ENCODE measurements at places on chromosomes 7 and 10.

DNA sequence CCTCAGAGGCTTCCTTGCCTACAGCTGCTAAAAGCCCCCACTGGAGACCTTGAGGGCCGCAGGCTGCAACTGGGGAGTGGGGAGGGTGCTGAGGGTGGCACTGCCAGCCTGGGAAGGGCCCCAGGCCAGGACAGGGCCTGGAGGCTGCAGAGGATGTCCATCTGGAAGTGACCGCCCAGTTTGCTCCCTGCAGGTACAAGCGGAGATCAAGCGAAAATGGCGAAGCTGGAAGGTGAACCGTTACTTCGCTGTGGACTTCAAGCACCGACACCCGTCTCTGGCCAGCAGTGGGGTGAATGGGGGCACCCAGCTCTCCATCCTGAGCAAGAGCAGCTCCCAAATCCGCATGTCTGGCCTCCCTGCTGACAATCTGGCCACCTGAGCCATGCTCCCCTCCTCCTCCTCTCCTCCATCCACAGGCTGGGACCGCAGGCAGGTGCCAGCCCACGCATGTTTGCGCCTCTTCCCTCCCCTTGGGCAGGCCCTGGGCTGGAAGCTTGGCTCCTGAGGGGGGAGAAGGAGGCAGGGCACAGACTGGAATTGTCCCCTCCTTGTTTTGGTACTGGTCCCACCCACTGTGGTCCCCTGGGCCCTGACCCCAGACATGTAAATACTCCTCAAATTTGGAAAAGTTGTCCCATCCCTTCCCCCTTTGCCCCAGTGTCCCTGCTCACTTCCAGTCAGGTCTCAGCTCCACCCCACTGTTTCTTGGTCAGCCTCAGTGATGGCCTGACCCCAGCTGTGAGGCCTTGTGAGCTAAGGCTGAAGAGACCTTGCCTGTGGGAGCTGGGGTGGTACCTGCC is 54.4 kb downstream of the ADCYAP1R1 start:
- DNase-seq, result no peak

- DNase-seq, result no peak
Measured at GRCh38 chr7:137998250-137998649, 3.6 kb downstream of the CREB3L2 start.

GRCh38 chr7:98740643-98741042 is 123.6 kb downstream of the NPTX2 start:
- no peak for DNase-seq

- no peak for DNase-seq
Measured at GRCh38 chr10:21298701-21299100, 226.8 kb downstream of the SKIDA1 start.

GRCh38 chr10:21473135-21473534 is 52.3 kb downstream of the SKIDA1 start:
- DNase-seq, result no peak

GRCh38 chr7:136637813-136638212 is 230.6 kb upstream of the CHRM2 start:
- no peak for DNase-seq

- DNase-seq, result no peak
Measured at GRCh38 chr7:144787127-144787526, 48.7 kb downstream of the TPK1 start.

DNA sequence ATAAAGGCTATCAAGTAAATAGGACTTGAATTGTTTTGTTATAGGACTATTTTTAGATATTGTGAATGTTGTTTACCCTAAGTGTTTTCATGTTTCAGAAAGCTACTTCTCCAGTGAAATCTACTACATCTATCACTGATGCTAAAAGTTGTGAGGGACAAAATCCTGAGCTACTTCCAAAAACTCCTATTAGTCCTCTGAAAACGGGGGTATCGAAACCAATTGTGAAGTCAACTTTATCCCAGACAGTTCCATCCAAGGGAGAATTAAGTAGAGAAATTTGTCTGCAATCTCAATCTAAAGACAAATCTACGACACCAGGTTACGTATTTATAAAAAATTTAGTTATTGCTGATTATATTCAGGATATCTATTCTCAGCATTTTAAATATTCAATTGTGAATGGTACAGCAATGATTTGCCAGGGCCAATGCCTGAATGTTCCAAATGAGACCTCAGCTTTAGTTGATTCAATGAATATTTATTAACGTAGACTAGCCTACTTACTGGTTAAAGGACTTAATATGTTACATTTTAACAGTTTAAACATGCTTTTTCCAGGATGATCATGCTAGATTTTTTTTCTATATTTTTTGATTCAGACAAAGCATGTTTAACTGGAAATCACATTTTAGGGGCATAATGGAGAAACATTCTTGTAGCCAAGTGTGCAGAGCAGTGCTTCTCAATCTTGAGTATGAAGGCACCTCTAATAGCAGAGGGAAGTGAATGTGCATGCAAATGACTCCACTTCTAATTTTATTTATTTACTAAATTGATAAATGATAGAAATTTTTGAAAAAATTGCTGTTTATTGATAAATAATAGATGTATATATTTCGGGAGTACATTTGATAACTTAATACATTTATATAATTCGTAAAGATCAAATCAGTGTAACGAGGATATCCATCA is 18.2 kb downstream of the ANLN start:
- no peak for DNase-seq

- DNase-seq, result no peak
Measured at GRCh38 chr7:158649279-158649678, 55.3 kb downstream of the NCAPG2 start.

DNA sequence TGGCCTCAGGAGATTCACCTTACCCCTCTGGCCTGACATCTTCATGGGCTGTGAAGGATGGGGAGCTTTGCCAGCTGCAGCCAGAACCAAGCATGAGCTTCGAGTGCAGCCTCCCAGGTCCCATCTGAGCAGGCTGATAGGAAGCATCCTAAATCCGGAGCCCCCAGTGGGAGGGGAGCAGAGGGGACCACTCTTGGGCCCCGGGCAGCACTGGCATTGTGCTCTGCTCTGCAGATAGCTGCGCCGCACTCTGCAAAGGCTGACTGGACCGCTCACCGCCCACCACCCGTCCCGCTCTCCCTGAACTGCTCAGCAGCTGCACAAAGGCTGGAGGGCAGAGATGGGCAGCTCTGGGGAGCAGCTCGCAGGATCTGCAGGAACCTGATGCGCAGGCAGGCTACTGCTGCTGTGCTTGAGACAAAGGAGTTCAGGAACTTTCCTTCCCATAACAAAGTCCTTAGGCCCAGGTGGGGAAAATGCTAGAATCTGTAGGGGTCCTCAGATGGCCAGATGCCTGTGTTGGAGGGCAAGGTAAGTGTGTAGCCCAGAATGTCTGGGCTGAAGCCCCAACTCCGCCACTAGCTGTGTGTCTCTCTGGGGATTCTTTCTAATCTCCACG is 51.8 kb downstream of the ARHGAP22 start:
- DNase-seq, result no peak

GRCh38 chr7:158963771-158964241 is 107.4 kb downstream of the DYNC2I1 start:
- DNase-seq, result no peak

GRCh38 chr7:110853263-110853662 is 237.7 kb upstream of the LRRN3 start:
- DNase-seq, result no peak

DNA sequence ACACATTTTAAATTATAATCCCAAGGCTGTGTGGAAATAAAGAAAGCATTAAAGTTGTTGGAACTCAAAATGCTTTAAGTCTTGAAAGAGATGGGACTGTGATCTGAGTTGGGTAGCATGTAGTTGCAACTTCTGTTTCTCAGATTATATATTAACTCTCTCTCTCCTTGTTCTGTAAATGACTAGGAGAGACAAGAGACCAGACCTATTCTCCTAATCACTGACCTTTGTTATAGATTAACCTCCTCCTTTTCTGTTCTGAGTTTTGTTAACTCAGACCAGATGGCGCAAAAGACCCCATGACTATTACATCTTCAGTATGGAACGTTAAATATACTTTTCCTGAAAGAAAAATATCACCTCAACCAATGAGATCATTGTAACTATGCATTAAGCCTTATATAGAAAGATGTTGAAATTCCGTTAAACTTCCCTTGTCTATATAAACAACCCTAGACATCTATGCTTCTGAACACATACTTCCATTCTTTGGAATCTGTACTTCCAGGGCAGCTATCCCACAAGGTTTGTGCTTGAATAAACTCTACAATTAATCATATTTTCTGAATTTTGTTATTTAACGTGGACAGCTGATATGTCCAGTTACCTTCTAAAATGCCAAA is 143.5 kb upstream of the TRIM24 start:
- DNase-seq, result no peak

- DNase-seq, result no peak
Measured at GRCh38 chr7:98991141-98991540, 112.8 kb downstream of the TRRAP start.

DNA sequence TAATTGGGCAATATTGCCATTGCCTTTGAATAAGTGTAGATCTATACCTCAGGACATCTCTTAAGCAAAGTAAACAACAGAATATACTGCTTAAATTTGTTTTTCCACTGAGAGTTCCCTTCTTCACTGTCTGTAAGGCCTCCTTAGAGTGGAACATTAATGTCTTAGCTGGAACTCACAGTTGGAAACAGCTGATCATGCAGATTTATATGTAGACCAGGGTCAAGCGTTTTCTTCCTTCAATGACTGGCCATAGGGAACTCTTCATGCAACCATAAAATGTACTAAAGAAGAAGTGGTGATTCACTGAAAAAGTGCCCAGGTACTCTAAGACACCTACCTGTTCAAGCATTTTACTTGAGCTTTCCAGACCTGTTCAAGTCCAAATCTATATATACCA is 18.3 kb upstream of the TBX20 start:
- no peak for DNase-seq

DNA sequence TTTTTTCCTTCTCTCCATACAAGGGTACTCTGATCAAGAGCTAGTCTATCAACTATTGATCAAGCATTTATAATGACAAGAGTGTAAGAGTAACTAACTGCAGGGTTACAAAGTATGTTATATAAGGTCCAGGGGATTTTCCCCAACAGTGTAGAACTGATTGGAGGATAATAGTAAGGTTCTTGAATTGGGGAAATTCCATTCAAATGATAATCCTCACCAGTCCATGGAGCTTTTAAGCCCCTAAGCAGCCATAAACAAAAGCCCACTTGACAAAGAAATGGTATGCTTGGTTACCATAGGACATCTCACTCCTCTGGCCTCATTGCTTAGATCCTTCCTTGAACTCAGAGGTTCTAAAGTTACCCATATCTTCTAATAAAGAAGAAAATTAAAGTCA is 8.2 kb downstream of the YME1L1 start:
- DNase-seq, result no peak

DNA sequence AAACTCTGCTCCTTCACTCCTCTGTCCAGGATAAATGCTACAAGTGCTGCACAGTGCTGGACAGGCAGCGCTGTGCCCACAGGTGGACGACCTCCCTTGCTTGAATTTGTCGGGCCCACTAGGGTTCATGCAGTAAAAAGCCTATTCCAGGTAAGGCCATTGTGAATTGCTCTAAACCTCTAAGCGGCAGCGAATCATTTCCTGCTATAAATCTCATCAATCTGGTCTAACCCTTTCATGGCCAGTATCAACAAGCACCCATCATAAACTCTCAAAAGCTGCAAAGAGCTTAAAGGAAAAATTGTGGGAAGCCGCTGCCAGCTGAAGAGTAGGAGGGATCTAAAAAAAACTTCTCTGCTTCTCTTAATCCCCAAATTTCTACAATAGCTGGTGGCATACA is 134.2 kb downstream of the SLC25A13 start:
- no peak for DNase-seq

DNA sequence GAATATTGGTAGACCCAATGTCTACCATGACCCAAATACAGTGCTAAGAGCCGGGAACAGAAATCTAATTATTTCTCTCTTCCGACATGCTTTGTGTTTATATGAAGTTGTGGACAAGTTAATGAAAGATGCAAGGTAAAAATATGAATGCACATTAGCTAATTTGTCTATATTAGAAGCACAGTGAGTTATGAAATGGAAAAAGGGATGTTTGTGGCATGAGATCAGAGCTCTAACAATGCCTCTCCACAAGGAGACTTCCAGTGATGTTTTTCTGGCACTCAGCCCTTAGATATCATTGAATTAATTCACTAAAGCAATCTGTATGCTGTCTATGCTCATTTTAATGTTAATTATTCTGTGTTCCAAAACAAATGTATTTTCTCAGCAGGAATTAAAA is 897.2 kb downstream of the CNTNAP2 start:
- no peak for DNase-seq

GRCh38 chr10:48802611-48803071 is 118.0 kb downstream of the WDFY4 start:
- no peak for DNase-seq

DNA sequence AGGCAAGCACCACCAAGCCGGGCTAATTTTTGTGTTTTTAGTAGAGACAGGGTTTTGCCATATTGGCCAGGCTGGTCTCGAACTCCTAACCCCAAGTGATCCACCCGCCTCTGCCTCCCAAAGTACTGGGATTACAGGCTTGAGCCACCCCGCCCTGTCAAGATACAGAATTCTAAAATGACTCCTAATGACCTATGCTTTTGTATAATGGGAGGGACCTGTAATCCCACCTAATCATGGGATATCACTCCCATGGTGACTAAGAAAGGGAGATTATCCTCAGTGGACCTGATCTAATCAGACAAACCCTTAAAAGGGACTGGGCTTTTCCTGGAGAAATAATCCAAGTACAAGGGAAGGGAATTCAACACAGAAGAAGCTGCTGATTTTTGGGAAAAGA is 28.8 kb downstream of the SAMD8 start:
- DNase-seq, result no peak

DNA sequence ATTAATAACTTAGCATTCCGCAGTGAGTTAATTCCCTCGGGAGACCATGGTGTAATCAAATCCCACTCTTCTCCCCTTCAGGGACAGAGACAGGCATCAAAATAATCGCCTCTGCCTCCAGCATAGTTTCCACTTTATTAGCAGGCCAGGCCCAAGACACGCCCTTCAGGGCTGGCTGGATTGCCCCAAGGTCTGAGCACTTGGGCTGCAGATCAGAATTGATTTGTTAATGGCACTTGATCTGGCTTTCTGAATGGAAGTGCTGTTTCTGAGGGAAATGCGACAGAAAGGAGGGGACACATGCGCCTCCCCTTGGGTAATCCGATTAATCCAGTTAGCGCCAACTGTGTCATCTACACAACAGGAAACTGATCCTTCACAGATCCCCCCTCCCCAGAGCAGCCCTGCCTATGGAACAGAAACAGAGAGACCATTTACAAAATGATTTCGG is 15.6 kb downstream of the CHAT start:
- DNase-seq, result no peak

GRCh38 chr7:112031689-112032088 is 174.5 kb downstream of the DOCK4 start:
- no peak for DNase-seq

DNA sequence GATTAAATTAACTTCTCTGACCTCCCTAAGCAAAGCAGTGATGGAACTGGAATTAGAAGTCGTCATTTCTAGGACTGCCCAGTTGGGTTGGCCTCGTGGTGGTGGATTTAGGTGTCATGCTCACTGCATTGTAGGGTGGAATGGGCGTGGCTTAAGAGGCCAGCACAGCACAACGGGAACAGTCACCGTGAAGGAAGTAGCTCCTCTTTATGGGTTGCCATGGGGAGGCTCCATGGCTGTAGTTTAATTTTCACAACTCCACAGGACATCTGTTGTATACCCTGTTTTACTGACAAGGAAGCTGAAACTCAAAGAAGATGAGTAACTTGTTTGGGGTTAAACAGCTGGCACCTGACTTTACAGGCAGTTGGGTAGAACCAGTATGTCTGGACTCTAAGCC is 208.3 kb downstream of the CELF2 start:
- DNase-seq, result peak; percentile 12

GRCh38 chr7:39336442-39336841 is 229.8 kb upstream of the YAE1 start:
- no peak for DNase-seq
